NCI-H510A (cell line): ENCODE measurements at places on chromosomes 2 and 18.

DNA sequence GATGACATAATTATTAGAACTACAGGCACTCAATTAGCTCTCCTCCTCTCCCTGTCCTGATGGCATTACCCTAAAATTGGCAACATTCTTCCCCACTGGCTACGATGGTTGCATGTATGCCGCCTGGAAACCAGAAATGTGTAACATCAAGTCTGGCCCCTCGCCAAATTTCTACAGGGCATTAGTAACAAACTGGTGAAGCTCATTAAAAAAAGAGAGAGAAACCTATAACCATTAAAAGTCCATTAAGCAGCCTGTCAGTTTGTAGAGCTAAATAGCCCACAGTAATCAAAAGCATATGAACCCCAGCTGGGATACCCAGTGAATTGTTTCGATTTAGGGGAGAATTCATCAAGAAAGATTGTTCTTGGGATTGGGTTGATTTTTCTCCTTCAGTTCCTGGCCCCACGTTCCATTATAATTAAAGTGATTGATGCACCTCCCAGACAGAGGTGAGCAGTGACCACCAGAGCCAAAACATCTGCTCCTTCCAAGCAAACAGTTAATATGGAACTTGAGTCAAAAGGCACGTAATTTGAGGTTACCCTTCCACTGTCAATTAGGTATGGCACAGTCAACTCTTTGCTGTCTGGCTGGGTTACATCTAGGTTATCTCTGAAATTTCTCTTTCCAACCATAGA, 208.6 kb downstream of the C1D start:
- DNase-seq: no peak

DNA sequence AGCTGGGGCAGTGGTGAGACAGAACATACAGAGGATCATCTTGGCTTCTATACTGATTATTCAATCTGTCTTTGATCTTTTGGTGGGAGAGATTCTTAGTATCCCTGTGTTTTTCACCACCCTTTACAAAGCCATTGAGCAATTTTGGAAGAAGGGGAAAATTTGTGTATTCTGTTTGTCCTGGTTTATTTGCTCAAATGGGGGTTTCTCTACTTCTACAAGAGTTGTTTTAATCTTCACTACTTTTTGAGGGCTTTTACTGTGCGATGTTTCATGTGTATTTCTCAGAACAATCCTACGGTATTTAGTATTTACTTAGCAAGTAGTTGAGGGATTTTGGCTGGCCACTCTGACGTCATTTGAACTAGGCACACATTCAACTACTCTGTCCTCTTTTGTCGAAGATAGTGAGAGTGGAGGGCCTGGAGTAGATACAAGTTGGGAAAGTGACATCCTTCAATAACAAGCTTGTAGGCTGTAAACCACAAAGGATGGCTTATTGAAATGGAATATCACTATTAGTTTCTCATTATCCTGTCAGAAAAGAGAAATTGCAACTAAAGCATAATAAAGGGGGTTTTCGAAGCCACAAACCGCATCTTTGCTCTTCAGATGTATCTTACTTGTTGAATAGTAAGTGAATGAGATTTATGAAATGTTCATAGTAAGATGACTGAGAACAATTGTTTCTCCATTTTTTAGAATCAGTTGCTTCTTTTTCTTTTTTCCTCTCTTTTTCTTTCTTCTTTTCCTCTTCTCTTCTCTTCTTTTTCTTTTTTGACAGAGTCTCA, 24.8 kb downstream of the FMNL2 start:
- DNase-seq: no peak

GRCh38 chr2:178074123-178075005, 1.8 kb upstream of the PDE11A start:
- DNase-seq: no peak

GRCh38 chr2:165815299-165816141, 21.5 kb upstream of the GALNT3 start:
- DNase-seq: no peak

- DNase-seq: no peak
These were observed 223.7 kb downstream of the NUP35 start for GRCh38 chr2:183347969-183348368.

- DNase-seq: no peak
These were observed 66.5 kb downstream of the EIF2AK3 start for GRCh38 chr2:88560619-88561307.

- no peak for DNase-seq
These were observed 49.2 kb upstream of the TEX51 start for GRCh38 chr2:126849486-126849885.

DNA sequence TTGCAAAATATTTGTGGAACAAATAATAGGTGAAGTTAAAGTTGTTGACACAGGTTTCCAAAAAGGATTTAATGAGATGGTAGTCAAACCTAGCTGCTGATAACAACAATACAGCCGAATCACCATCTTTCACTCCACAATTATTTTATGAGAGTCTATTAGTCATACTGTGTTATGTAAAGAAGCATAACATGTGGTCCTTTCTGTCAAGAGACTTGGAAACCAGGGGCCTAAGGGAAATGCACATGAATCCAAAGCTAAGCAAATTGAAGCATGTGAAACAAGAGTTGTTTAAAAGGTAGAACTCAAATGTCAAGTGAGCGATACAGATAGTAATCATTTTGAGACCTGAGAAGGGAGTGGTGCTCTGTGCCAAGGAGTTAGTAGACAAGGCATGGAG, 16.0 kb downstream of the CD28 start:
- no peak for DNase-seq

DNA sequence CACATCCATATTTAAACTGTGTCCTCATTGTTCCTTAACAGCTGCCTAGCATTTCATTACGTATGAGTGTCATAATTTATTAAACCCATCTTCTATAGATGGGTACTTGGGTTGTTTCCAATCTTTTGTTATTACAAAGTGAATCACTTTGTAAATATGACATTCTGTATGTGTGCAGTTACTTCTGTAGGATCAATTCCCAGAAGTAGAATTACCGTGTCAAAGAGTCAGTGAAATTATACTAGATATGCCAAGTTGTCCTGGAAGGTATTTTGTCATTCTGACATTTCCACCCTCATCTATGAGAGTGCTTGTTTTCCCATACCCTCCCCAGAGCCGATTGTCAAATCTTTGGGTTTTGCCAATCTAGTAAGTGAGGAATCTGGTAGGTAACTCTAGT, 194.5 kb upstream of the APCDD1 start:
- no peak for DNase-seq

GRCh38 chr2:208294482-208295024, 28.5 kb downstream of the PIKFYVE start:
- DNase-seq: no peak

GRCh38 chr2:42917425-42917927, 125.1 kb upstream of the HAAO start:
- no peak for DNase-seq

GRCh38 chr18:75455249-75456198, 28.0 kb upstream of the SMIM21 start:
- DNase-seq: no peak

DNA sequence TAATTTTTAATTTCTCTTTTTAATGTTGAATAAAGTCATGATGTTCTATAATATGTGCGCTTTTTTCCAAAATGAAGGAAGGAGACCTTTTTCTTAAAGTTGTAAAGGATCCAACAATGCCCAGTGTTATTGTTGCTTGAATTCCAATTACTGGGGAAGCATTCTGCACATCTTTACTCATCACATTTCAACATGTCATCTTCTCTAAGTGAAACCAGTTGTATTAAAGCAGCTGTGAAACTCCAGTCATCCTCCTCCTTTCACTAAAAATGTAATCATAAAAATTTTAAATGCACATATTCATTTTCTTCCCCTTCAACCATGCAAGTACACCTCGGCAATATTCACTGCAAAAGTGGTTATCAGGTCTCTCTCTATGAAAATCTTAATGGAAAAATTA, 722.7 kb downstream of the TSN start:
- no peak for DNase-seq

DNA sequence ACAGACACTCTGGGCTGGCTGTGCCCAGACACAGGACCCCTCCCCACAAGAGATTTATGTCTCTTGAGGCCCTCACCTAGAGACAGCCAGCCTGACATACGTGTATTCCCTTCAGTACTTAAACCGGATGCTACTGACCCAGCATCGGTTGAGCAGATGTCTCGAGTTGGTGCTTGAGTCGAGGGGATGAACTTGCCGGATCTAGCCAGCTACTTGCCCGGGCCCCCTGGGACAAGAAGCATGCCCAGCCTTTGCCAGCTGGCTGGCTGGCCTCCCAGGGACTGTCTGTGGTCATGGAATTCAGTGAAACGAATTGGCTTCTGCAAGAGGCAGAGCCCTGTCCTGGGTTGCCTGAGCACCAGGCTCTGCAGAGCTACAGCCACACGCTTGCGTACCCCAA, 36.0 kb downstream of the DNMT3A start:
- no peak for DNase-seq

GRCh38 chr2:75334076-75334475, 134.8 kb upstream of the TACR1 start:
- DNase-seq: no peak

- DNase-seq: no peak
These were observed 616.8 kb upstream of the VRK2 start for GRCh38 chr2:57429831-57430230.

DNA sequence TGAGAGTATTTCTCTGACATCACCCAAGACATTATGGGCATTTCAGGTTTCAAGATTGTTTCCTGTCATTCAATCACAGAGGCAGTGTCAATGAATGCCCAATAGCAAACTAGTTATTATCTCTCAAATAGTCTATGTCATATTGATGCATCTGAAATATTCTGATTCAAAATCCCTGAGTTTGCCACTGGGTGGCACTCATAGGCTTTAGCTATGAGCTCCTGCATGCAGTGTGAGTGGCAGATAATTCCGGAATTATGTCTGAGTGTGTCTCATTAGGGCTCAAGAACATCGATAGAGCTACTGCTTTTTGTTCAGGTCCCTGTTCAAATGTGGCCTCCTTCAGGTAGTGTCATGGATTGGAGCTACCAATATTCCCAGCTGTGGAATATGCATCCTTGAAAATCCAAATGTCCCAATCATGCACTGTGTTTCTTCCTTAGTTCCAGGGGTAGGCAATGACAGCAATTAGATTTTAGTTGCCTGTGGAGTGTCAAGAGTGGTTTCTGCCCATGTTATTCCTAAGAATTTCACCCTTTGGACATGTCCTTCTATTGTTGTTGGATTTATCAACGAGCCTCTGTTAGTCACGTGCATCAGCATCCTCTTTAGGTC, 7.8 kb upstream of the OR6B3 start:
- DNase-seq: no peak

- no peak for DNase-seq
These were observed 86.1 kb upstream of the BCL2L11 start for GRCh38 chr2:111034606-111035005.

DNA sequence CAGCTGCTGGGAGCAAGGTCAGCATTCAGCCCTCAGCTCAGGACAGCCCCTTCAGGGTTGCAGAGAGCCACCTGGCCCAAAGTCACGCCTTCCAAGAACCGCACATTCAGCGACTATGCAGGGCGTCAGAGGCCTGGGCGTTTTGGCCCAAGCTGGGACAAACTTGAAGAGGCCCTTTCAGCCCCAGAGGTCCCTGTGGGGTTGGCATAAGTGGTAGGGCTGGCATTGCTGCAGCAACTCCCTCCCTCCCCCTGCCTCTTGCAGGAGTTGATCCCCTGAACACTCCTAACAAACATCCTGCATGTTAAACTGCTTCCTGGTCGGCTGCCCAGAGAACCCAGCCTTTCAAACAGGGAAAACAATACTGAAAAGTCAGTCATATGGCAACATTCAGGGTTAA, 192.9 kb upstream of the SMAD2 start:
- no peak for DNase-seq

DNA sequence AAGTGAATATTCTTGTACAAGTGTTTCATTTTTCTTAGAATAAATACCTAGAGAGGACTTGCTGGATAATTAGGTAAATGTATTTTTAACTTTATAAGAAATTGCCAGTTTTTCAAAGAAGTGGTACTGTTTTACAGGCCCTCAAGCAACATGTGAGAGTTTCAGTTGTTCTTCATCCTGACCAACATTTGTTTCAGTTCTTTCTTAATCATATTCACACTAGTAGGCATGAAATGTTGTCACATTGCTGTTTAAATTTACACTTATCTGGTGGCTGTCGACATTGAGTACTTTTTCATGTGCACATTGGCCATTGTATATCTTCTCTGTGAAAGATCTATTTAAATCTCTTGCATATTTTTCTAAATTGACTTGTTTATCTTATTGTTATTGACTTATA, 178.1 kb downstream of the ACOXL start:
- DNase-seq: no peak

DNA sequence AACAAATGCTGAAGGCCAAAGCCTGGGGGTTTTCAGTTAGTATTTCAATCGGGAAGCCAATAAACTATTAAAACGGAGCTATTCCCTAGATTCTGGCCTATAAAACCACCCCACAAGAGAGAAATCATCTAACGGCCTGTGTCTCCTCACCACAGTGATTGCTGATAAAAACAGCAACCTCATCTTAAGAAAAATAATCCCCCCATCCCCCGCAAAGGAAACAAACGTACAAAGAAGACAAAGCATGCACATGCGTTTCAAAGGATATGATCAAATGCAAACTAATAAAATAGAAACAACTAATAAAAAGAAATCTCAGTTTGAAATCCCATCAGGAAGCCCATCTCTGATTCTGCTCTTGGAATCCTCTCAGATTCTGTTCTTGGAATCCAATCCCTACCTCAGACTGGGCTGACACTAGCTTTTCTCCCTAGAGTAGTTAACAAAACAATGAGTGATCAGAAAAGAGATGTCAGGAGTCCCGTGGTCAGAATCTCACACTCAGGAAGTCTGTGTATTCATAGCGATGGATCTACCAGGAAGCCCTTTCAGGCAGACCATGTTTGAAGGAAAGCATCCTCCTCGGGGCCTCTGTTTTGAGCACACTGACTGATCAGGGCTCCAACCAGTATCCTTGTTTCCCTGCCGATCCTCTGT, 150.7 kb downstream of the THADA start:
- DNase-seq: no peak

DNA sequence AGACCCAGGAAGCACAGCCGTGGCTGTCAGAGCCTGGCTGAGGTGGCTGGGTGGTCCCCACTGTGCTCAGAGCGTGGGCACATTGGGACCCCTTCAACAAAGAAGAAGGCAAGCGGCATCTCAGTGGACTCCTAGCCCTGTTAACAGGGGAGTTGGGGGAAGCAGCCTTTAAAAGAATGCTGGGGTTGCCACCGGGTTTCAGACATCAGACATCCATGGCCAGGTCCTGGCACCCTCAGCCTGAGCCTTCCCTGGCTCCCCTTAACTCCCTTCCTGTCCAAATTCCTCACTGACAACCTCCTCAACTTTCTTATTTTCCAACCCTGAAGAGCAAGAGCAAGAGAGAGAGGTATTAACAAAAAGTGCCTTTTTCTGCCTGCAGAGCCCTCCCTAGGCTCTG, 24.8 kb upstream of the GNAL start:
- no peak for DNase-seq

DNA sequence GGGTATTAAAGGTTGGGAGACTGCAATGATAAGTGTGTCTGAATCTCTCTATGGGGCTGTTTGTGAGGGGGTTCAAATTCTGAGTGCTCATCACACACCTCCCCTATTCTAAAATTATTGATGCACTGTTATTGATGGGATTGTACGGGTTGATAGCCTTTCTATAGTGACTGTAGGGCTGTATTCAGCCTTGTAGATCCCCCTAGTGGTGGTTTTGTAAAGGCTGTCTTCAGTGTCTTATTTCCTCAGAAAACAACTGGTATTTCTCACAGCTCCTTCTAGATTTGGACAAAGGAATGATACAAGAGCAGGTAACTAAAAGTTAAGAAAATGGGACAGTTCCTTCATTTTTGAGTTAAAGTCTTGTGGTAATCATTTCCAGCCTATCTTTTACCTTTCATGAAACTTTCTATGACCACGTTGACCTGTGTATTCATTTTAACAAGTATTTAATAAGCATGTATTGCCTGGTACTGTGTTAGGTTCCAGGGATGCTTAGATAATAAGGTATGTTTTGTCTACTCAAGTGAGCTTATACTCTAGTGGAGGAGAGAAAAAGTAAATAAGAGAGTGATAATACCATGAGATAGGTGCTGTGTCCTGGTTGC, 21.2 kb downstream of the SMAD4 start:
- DNase-seq: no peak
